Stimulated activated CD8-positive, alpha-beta memory T cell treated with anti-CD3 and anti-CD28 coated beads, Interleukin-7, amount 100 ng/mL, for 24 hours (primary cell): ENCODE measurements at places on chromosomes 2 and 18.

DNA sequence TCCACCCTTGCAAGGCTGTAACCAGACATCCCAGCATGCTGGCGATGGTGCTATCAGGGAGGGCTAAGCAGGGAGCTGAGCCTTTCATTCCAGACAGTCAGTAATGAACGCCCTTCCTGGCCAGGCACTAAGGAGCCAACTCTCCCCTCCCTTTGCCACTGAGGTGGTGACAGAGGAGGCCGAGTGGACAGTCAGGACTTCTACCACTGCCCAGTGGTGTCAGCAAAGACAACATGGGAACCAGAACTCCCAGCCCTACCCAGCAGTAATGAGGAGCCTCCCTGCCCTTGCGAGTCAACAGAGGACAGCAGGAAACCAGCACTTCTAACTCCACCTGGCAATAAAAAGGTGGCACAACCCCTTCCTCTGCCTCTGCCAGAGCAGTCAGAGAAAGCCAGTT, 68.6 kb downstream of the ZAP70 start:
- no peak for DNase-seq

DNA sequence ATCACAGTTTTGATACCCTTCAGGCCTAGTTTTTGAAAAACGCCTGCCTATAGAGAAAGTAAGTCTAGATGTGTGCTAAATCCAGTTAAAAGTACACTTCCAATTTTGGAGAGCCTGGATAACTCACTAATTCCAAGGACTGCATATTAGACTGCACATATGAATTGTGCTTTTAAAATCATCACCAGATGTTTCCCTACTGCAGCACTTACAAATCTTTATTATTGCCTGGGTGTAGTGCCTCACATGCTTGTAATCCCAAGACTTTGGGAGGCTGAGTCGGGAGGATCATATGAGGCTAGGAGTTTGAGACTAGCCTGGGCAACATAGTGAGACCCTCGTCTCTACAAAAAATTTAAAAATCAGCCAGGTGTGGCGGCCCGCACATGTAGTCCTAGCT, 35.9 kb upstream of the HTR2B start:
- DNase-seq: no peak

GRCh38 chr18:13464432-13465123, 246.0 kb downstream of the LDLRAD4 start:
- DNase-seq: peak; percentile 40

- DNase-seq: no peak
Observed at GRCh38 chr18:56001576-56001975, 413.6 kb upstream of the TCF4 start.

DNA sequence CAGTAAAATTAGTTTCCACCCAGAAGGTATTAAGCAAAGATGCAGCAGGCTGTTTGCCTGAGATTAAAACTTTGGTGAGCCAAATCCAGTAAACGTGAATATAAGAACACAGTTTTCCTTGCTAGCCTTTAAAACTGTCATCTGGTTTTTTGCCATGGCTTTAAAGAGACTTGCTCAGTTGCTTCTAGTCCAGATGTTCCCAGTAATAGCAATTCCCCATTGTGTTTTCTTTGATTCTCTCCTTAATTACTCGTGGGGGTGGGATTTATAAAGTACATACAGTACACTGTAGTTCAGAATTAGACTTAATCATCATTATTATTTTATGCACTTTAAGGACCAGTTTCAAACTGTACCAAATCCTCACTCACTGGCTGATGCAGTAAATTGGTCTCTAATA, 303.5 kb upstream of the ZNF804A start:
- no peak for DNase-seq

- DNase-seq: no peak
Observed at GRCh38 chr2:219857751-219858150, 230.3 kb downstream of the SLC4A3 start.

- DNase-seq: peak; percentile 63
Observed at GRCh38 chr18:62586151-62586774, 63.4 kb downstream of the ZCCHC2 start.

- DNase-seq: no peak
Observed at GRCh38 chr2:55019526-55020258, 30.6 kb downstream of the RTN4 start.

GRCh38 chr2:181639686-181640085, 17.2 kb downstream of the CERKL start:
- DNase-seq: no peak

GRCh38 chr2:170222298-170222697, 44.4 kb downstream of the MYO3B start:
- no peak for DNase-seq

DNA sequence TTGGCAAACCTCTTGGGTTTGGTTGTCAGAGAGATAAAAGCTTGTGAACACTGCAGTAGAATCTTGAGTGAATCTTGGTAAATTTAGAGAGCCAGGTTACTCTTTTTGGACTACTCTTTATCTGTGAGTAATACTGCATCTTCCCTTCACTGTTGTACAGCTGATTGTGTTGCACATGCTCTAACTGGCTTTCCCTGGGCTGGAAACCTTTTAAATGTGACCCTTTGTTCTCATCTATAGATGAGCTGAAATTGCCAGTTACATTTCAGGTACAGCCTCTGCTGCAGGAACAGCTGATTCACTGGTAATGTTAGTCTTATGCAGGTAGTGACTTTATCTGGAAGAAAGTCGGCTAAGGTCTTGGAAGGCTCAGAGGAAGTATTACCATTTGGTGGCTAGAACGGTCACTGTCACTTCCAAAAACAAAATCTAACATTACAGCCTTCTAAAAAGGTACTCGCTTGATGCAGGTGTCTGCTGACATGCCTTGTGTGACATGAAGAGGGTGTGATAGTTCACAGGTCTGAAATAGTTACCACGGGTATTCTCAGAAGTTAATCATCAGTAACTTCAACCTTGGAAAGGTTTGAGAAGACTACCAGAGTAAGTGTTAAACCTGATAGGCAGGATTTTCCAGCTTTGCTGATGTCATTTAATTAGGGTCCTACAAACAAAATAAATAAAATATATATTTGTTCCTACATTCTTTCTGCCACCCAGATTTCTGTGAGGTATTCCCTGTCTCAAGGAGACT, 851.1 kb downstream of the SLC4A3 start:
- no peak for DNase-seq

- DNase-seq: no peak
Observed at GRCh38 chr2:150586858-150587257, 99.4 kb upstream of the RND3 start.
